Neural progenitor cell (in vitro differentiated cells): ENCODE measurements at places on chromosomes 7 and 10. TPM values are rescaled to one million over a fixed set of nuclear protein-coding genes. Genes with fewer than 3 reads are reported as not detected.

IGF2BP3 gene
- 172 and 242 TPM in 2 replicates for total RNA-seq

COL13A1 gene
- 1.3 and 9.5 TPM in 2 replicates for total RNA-seq

GRM8 gene
- total RNA-seq: 0.62 and 1.6 TPM in 2 replicates

NME8 gene
- 0.34 and 9.0 TPM in 2 replicates for total RNA-seq

HOXA6 gene
- total RNA-seq: not detected in 2 replicates

SFTPA1 gene
- not detected in 2 replicates for total RNA-seq

DNA sequence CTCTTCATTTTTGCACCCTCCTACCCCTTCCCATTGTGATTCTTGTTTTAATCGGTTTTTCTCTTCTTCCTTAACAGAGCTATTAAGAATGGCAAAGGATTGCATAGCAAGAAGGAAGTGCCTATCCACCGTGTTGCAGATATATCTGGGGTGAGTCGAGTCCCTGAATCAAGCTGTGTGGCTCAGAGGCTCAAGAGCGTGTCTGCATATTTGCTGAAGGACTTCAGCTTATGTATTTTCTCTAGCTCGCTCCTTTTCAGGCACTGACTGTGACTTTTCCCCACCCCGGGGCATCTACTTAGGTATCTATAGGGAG is 126.6 kb downstream of the LRRC4 start:
- peaks cover 45% of the 10 kb centered on the region for H3K4me1 ChIP-seq
- DNase-seq: no peak

- no peaks in the 10 kb centered on the region for H3K27me3 ChIP-seq
- H3K4me3 ChIP-seq: no peak overlapping the region
- H3K36me3 ChIP-seq: no peaks in the 10 kb centered on the region
- DNase-seq: no peak
- H3K4me1 ChIP-seq: peaks cover 2% of the 10 kb centered on the region
Measured at GRCh38 chr7:142956951-142957623, 5.1 kb downstream of the KEL start.
